ENCODE measurements at places on chromosomes 2 and 18. TPM values are rescaled to one million over a fixed set of nuclear protein-coding genes. Genes with fewer than 3 reads are reported as not detected.
A peak's percentile ranks its signal among the peaks of the same experiment; 100 is the strongest.

Gene RSAD2
- not detected for total RNA-seq

Gene COQ10B
- 18.1 TPM for total RNA-seq

Gene TEKT4
- not detected for total RNA-seq

Gene ALPG
- not detected for total RNA-seq

Gene KIF1A
- total RNA-seq: 4.0 TPM

DNA sequence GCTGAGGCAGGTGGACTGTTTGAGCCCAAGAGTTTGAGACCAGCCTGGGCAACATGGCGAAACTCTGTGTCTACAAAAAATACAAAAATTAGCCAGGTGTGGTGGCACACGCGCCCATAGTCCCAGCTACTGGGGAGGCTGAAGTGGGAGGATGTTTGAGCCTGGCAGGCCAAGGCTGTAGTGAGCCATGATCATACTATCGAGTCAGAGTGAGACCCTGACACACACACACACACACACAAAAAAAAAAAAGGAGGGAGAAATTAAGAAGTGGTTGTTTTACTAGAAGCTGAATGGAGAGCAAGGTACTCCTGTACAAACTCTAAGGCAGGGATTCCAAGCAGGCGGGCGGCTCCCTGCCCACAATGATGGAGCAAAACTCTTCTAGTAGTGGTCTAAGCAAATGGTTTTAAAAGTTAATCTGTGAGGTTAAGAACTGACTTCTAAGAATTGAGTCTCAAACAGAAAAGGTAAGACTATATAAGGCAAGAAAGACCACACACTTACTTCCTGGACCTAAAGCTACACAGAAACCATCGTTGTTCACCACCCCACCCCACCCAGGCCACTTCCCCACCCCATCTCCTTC, 2.6 kb downstream of the ANKRD44 start:
- no peak for DNase-seq

DNA sequence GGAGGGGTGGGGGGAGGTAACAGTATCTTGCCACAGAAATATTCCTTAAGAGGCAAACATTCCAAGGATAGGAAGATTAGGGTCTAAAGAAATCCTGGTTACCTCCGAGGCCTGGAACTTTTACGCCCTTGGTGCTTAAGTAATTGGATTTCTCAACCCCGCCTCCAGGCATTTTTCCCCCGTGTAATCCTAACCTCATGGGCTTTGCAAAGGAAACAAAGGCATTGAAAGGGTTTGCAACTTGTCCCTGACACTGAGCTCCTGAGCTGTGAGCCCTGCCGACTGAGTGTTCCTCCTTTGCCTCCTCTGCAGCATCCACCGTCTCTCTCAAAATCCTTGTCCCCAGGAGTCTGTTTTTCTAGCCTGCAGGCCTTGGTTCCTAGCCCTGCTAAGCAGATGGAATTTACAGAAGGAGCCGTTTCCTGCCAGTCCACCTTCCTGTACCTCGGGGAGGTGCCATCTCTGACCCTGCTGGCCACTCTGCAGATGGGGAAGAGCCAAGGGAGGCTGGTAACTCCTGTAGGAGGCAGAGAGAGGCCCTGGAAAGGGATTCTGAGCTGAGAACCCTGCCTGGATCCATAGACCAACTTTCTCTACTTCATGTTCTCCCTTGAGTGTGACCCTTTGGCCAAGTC, 24.2 kb downstream of the TET3 start:
- DNase-seq: peak; percentile 59

DNA sequence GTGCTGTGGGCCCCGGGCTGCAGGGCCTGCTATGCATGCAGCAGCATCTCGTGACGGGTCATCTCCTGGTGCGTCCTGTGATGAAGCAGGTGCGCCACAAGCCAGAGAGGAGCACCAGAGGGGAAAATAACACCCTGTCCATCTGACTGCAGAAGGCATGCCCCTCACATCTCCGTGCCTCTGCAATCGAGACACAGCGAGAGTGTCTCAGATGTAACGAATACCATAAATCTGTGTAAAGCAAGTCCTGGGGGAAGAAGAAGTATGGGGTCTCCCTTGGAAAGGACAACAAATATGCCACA, 137.5 kb downstream of the PTGR3 start:
- no peak for DNase-seq

GRCh38 chr2:159939946-159940345, 122.5 kb downstream of the PLA2R1 start:
- peak; percentile 46 for DNase-seq

GRCh38 chr18:69953191-69953590, 5.5 kb upstream of the CD226 start:
- no peak for DNase-seq

DNA sequence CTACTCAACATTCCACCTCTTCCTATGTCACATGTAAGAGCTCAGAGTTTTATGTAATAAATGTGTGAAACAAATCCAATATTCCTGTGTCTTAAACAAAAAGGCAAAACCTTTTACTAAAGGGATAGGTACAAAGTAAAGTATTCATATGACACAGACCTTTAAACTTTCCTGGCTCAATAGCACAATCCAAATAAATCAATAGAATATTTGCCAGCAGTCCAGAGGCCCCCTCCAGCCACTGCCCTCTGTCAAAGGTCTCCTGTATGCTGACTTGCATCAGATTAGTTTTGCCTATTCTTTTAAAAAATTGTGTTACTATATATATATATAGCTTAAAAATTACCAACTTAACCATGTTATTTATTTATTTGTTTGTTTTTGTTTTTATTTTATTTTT, 17.7 kb upstream of the PHLPP1 start:
- no peak for DNase-seq

DNA sequence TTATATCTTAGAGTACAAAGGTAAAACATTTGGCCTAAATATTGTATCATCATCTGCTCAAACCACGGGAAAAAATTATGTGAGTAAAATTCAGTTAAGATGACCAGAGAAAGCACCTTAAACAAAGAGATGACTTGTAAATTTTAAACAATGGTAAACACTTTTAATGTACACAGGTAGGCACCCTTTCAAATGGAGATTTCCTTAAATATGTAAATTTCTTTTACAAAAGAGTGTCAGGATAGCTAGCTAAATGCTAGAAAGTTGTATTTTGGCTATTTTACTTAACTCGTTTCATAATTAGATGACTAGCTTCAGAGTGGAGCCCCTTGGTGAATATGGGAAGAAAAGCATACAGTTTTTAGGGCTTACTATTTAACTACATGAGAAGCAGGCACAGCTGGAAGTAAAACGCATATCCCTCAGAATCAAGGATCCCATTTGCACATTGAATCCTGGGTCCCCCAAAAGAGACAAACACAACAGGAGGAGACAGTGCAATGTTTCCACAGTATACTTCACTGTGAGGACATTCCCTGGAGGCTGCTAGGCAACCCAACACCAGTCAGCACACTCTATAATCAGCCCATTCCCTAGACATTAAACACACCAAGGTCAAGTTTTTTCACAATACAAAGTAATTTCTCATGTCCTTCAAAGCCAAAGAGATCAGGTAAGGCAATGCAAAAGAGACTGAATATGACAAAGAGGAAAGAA, 1154.4 kb downstream of the DPP10 start:
- DNase-seq: no peak

- no peak for DNase-seq
These were observed 68.4 kb upstream of the TMEM178A start for GRCh38 chr2:39597314-39597713.

DNA sequence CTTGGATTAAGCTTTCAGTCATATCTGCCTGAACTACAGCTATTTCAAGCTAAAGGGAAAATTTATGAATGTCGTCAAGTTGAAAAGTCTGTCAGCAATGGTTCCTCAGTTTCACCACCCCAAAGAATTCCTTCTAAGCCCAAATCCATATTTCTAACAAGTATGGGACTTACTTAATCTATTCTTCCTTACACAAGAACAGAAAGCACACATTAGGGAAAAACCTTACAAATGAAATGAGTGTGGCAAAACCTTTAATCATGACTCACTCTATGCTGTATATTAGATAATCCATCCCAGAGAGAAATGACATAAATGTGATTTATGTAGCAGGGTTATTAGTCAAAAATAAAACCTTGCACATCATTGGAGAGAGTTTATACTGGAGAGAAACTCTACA, 78.9 kb downstream of the RAB31 start:
- DNase-seq: no peak

GRCh38 chr2:84631047-84631446, 114.7 kb downstream of the DNAH6 start:
- DNase-seq: peak; percentile 62

DNA sequence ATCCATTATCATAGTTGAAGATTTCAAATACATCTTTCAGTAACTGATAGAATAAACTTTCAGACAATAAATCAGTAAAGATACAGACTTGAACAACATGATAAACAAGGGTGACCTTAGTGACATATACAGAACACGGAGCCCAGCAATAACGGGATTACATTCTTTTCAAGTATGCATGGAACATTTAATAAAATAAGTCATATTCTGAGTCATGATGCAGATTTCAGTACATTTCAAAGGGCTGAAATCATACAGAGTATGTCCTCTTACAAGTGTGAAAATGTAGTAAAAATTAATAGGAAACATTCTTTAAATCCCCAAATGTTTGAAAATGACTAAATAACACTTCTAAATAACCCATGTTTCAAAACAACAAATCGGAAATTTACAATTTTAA, 17.2 kb upstream of the KLHL29 start:
- DNase-seq: no peak

GRCh38 chr2:29423061-29423666, 307.9 kb downstream of the CLIP4 start:
- no peak for DNase-seq

- DNase-seq: no peak
These were observed 30.7 kb upstream of the TXNDC2 start for GRCh38 chr18:9854801-9855676.

DNA sequence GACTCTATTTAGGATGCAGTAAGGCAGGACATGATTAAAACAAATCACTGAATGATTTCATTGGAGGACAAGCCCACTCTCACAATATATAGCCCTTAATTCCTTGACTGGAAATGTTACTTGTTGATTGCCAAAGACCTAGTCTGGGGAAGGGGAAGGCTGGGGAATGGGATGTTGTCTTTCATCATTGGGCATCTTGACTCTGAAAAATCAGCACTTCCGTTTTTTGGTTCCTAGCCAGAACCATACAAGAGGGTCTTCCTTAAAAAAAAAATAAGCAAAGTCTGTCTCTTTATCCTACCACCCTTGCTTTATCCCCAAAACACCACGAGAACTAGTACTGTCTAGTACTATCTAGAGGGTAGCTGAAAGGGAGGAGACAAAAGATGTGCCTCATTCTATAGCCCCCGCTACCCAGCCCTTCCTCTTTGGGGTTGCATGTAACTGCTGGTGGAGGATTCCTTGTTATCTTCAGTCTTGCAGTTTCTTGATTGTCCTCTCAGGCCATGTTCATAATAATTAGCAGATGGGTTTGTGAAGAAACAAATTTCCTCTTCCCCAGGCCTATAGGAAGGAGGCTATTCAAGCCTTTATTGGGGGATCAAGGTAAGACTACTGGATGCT, 55.8 kb downstream of the NEMP2 start:
- no peak for DNase-seq

DNA sequence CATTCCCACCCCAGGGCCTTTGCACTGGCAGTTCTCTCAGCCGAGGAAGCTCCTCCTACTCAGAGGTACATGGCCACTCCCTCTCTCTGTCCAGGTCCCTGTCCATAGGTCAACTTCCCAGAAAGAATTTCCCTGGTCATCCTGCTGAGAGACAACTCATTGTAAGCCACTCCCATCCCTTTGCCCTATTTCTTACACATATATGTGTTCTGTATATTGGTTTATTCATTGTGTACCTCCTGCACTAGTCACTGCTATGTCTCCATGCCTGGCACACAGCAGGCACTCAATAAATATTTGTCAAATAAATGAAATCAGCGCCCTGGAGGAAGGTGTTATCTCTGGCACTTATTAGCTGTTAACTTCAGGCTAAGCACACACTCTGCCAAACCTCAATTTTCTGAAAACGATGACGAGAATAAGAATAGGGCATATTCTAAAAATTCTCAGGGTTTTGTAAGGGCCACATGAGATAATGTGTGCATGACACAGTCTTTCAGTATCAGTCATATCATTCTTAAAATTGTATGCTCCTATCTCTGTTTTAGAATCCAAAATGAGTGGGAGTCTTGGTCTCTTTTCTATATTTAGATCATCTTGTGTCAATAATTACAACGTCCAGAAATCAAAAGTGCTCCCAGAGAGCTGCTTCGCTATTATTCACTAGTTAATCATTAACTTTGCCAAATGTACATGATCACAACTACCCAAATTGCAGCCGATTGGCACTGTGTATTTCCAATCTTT, 198.0 kb downstream of the ALK start:
- DNase-seq: no peak

DNA sequence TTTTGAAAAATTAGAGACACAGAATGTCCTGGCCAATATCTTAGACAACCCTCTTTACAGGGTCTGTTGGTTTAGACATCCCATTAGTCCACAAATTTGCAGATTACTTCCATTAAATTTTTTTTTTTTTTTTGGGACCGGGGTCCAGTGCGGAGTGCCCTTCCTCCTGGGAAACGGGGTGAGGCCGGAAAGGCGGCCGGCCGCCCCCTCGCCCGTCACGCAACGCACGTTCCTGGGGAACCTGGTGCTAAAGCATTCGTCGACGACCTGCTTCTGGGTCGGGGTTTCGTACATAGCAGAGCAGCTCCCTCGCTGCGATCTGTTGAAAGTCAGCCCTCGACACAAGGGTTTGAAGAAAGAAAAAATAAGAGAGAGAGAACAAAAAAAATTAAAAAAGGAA, 21.5 kb upstream of the RBFA start:
- DNase-seq: no peak

- DNase-seq: no peak
These were observed 147.3 kb upstream of the NABP1 start for GRCh38 chr2:191530618-191531017.

GRCh38 chr2:233856184-233856583, 1.8 kb upstream of the HJURP start:
- DNase-seq: no peak

All from SJCRH30 (cell line).